ENCODE measurements at places on chromosomes 1 and 21. TPM values are rescaled to one million over a fixed set of nuclear protein-coding genes. Genes with fewer than 3 reads are reported as not detected.

GRCh38 chr1:78176448-78176847 lies 130.7 kb downstream of the GIPC2 start:
- no peak for DNase-seq

GRCh38 chr1:24493785-24494184 lies 8.9 kb upstream of the RCAN3 start:
- DNase-seq = no peak

- DNase-seq = no peak
These were observed 138.0 kb upstream of the CD34 start for GRCh38 chr1:208048904-208049303.

GRCh38 chr1:213194383-213194782 lies 143.3 kb downstream of the RPS6KC1 start:
- no peak for DNase-seq

- DNase-seq = no peak
These were observed 22.3 kb downstream of the EXO1 start for GRCh38 chr1:241870336-241870735.

The CNTN2 gene
- total RNA-seq = 1.1 TPM

DNA sequence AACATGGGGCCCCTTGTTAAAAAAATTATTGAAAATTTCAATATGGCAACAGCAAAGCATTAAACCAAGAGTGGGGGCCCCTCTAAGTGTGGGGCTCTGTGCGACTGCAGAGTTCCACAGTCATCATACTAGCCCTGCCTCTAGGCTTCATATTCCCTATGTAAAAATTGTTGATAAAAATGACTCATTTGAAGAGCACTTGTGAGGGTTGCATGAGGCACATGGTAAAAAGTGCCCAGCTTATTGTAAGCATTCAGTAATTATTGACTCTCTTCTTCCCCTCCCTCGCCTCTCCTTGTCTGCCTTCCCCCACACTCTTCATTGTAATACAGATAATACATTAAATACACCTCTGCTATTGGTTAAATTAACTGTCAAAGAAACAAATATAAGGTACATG lies 86.7 kb upstream of the PTBP2 start:
- DNase-seq = no peak

- DNase-seq = no peak
These were observed 97.4 kb downstream of the CENPF start for GRCh38 chr1:214700437-214700836.

- no peak for DNase-seq
These were observed 43.4 kb upstream of the SLC2A1 start for GRCh38 chr1:43002116-43002515.

DNA sequence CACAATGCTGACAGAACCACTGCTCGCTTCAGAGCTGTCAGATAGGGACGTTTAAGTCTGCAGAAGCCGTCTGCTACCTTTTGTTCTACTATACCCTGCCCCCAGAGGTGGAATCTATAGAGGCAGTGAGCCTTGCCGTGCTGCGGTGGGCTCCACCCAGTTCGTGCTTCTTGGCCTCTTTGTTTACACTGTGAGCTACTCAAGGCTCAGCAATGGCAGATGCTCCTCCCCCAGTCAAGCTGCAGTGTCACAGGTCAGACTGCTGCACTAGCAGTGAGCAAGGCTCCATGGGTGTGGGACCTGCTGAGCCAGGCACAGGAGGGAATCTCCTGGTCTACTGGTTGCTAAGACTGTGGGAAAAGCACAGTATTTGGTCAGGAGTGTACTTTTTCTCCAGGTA lies 47.1 kb downstream of the LEPR start:
- no peak for DNase-seq

DNA sequence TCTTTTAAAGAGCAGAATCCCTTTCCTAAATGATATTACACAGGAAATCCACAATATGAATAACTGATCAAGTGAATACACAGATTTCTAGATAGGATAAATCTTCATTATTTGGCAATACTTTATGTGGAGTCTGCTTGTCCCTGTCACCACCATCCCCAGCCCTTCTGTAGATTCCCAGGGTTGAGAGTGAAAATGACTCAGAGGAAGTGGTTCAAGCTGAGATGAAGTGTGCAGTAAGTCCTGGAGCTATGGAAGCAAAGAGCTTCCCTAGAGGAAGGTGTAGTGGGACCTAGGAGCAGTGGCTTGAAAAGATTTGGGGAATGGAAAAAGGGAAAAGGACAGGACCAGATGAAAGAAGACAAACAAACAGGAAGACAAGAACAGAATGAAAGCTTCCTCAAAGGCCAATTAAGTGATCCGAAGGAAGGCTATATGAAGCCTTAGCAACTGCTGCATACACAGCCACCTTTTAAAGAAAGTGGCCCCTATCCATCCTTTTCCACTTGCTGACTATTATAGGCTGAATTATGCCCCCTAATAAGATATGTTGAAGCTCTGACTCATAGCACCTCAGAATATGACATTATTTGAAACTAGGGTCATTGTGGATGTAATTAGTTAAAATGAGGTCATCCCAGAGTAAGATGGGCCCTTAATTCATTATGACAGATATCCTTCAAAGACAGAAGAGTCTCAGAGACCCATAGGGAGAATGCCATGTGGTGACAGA lies 96.5 kb upstream of the CAMK1G start:
- DNase-seq = no peak

The S100A16 gene
- total RNA-seq = 48.2 TPM

DNA sequence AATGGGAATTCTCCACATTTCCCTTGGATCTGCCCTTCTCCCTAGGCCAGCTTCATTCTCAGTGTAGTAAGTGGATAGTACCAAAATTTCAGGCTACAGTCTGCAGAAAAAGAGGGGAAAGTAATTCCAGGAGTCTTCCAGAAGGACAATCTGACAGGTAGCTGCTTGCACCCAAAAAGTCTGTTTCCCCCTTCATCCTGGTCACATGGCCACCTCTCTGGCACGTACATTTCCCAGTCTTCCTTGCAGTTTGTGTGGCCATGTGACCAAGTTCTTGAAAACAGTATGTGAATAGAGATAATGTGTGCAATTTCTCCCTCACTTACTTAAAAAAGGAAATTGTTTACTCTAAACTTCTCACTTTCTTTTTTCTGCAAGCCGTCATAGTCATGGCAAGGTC lies 14.6 kb upstream of the FMO4 start:
- no peak for DNase-seq

GRCh38 chr1:93999840-94000415 lies 90.7 kb upstream of the GCLM start:
- no peak for DNase-seq

DNA sequence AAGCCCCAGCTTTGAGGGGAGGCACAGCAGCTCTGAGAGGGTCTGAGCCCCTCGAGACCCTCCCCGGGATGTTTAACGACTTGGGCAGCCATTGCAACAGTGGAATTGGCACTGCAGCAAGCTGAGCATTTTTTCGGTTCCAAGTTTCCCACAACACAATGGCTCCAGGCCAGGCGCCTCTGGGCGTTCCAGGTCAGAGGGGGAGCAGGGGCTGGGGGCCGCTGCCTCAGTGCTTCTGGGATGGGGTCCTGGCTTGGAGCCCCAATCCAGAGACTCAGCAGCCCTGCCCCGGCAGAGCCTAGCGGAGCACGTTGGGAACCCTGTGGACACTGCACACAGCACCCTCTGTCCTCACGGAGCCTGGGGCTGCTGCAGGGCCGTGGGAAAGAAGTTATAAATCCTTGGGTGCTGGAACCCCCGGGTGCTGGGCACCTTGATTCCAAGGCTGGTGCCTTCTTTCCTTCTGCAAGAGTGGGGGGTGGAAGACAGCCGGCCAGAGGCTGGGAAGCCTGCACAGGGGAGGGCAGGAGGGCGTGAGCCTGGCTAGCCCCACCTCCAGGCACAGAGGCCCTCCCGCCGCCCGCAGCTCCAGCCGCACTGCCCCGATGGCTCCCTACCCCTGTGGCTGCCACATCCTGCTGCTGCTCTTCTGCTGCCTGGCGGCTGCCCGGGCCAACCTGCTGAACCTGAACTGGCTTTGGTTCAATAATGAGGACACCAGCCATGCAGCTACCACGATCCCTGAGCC lies 50.1 kb downstream of the COL18A1 start:
- DNase-seq = peak; percentile 61

The CNR2 gene
- total RNA-seq = not detected

GRCh38 chr1:180157576-180158057 lies 2.9 kb downstream of the QSOX1 start:
- DNase-seq = no peak

DNA sequence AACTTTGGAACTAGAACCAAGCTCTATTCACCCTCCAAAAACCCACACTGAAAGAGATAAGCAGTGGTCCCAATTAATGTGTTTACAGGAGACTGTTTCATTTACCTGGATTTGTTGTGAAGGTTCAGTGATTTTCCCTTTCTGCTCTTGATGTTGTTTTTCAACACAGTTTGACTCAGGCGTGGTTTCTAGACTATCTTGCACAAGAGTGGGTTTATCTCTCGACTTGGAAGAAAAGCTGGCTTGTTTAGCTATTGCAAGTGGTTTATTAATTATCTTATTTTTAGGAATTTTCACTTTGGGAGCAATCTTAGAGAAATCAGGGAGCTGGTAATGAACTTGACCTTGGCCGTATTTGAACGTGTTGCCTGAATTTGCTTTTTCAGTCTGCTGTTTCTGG lies 5.3 kb downstream of the AKNAD1 start:
- DNase-seq = no peak

DNA sequence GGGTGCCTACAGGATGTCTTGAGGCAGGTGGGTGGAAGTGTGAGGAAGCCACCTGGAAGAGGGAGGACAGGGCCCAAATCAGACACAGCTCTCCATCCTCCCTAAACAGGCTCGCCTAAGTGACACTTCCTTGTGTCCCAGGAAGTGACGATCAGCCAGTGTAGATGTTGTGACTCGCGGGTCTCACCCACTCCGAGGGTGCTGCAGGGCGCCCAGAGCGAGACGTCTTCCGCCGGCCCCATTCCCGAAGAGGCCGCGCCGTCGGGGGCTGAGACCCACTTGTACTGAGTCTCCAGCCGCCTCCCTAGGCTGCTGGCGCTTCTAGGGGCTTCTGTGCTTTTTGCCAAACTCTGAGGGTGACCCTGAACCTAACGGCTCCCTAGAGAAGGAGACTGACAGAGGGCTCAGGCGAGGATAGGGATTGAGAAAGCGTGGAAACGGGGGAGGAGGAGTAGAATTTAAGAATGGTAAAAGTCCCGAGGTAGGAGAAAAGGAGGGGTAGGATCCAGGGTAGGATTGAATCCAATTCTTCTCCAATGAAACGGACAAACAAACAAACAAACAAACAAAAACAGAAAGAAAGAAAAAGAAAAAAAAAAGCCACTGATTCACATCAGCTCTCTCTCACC lies 543 bp upstream of the MARK1 start:
- peak; percentile 38 for DNase-seq

The MXRA8 gene
- 44.3 TPM for total RNA-seq

- DNase-seq = no peak
These were observed 143.6 kb downstream of the CNIH3 start for GRCh38 chr1:224759681-224760091.

DNA sequence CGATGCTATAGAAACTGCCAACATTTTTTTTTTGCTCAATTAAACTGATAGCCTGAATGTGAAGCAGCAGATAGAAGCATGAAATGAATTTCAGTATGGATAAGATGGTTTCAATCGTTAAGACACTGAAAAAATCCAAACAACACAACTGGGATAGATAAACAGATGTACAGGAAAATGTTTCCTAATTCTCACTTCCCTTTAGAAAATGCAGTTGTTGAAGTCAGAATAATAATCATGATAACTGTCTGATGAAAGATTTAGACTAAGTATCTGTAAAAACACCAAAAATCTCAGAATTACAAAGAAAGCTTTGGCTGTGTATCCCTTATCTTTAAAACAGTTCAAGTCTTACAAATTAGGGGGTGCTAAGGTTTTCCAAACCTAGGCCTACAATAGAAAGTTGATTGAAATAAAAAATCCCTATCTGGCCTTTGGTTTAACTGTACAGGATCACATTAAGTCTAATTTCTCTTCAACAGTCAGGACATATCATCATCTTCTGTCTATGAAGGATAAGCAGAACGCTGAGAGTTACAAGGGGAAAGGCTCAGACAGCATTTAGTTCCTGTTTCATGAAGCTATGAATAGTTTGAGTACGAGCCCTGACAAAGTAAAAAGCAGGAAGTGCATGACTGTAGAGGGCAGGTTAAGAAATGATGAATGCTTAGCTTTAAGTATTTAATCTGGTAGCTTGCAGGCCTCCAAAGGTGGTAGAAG lies 203.2 kb downstream of the APP start:
- DNase-seq = no peak

The VSIG8 gene
- total RNA-seq = not detected

DNA sequence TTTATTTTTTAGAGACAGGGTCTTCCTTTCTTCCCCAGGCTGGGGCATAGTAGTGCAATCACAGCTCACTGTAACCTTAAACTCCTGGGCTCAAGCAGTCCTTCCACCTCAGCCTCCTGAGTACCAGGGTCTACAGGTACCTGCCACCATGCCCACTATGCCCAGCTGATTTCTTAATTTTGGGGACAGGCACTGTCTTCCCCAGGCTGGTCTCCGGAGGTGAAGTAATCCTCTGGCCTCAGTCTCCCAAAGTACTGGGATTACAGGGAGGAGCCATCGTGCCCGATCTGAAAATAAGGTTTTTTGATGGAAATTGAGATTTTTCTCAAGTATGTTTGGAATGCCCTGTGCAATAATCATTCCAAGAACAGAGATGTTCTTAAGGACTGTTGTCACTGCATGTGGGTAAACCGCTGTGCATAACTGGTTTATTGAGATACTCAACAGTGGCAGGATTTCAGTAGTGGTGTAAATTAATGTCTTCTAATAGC lies 934 bp upstream of the MSH4 start:
- DNase-seq = no peak

GRCh38 chr1:160284220-160284781 lies 632 bp downstream of the PEX19 start:
- DNase-seq = no peak

The SERPINC1 gene
- total RNA-seq = 0.21 TPM

The CRP gene
- not detected for total RNA-seq

DNA sequence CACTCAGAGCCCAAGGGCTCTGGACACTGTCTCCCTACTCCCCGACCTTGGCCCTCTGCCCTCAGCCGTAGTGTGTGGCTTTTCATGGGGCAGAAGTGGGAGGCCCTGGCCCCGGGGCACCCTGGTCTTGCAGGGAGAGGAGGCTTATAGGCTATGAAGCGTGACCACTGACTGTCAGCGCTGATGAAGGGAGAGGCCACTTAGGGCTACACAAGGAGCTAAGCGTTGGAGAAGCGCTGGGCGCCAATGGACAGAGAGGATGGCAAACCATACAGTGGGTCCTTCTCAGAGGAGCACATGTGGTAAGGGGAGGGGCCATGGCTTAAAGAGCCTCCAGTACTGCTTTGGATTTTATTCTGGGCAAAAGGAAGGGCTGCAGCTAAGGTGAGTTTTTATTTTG lies 7.9 kb downstream of the CRABP2 start:
- DNase-seq = no peak

The PIK3R3 gene
- 34.9 TPM for total RNA-seq

The KCNE2 gene
- not detected for total RNA-seq

GRCh38 chr1:147613506-147613905 lies 56.8 kb downstream of the ACP6 start:
- DNase-seq = no peak

GRCh38 chr1:243230914-243231313 lies 24.2 kb downstream of the CEP170 start:
- no peak for DNase-seq

GRCh38 chr1:3598051-3598491 lies 13.2 kb downstream of the MEGF6 start:
- peak; percentile 72 for DNase-seq

The CEP104 gene
- total RNA-seq = 28.6 TPM

GRCh38 chr1:4584449-4584848 lies 70.0 kb upstream of the AJAP1 start:
- no peak for DNase-seq

All from left cardiac atrium (tissue), 4 donors.